Hematopoietic multipotent progenitor cell treated with erythropoietin and hydrocortisone succinate and interleukin-3 and kit ligand, for 6 days (in vitro differentiated cells): ENCODE measurements at places on chromosomes 5 and 9.

- DNase-seq: no peak
Observed at GRCh38 chr5:121174351-121174750, 677.3 kb upstream of the FTMT start.

DNA sequence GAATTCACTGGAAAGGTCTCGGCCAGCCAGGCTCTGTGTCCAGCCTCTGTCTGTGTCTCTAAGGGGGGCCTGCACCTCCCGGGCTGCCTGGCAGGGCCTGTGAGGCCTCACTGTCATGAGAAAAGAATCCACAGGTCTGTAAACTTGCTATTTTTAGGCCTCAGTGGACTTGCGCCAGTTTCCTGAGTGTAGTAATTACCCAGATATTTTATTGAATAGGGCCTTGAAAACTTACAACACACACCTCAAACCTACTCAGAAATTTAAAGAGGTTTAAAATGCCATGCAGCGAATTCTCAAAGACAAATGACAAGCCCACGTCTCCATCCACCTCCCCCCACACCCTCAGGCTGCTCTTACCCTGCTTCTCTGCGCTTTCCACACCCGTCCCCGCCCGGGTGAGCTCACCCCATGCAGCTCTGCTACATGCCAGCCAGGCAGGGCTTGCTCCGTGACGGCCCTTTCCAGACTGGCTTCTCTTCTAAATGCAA lies 8.8 kb upstream of the TENT4A start:
- DNase-seq: peak; percentile 5

DNA sequence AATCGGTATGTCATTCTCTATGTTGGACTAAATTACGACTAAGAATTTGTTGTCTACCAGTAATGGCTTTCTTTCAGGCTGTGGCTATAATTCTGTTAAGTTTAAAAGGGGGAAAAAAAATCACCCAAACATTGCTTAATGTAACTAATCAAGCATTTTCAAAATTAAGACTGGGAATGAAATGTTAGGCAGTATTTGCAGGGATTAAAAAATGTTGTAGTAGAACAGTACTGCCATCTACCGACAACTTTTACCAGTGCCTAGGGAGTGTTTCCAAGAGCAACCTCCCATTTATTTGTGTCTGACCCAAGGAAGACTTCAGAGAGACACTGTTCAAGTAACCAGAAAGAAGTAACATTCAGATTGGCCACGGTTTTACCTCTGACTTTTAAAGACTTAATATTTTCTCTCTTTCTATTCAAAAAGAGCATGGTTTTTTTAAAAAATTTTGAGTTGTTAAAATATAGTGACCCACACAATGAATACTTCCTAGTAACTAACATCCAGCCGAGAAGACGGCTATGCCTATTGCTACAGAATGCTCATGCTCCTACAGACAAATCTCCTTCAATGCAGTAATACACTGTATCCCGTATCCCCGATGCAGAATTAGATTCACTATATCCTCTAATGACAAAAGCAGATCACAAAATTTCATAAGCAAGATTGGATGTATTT lies 92.4 kb downstream of the ARL15 start:
- peak; percentile 81 for DNase-seq

DNA sequence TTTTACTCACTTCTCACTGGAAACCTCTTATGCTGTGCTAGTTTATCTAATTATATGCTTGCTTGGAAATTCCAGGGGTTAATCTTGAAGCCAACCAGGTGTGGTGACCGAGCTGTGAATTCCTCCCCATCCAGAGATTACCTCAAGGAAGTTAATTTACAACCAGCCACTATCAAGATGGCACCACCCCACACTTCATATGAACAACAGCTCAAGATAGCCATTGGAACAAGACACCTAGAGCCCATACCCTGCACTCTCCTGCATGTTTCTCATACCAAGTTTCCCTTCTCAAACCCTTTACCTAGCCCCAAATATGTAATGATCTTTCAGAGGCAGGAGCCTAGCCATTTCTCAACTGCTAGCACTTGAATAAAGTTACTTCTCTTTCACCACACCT lies 2156.9 kb upstream of the C9orf72 start:
- DNase-seq: no peak

GRCh38 chr5:36536616-36537005 lies 69.8 kb upstream of the SLC1A3 start:
- DNase-seq: no peak

GRCh38 chr9:110129425-110129824 lies 78.5 kb downstream of the C9orf152 start:
- DNase-seq: no peak

- no peak for DNase-seq
Observed at GRCh38 chr5:14211818-14212803, 69.0 kb downstream of the TRIO start.

DNA sequence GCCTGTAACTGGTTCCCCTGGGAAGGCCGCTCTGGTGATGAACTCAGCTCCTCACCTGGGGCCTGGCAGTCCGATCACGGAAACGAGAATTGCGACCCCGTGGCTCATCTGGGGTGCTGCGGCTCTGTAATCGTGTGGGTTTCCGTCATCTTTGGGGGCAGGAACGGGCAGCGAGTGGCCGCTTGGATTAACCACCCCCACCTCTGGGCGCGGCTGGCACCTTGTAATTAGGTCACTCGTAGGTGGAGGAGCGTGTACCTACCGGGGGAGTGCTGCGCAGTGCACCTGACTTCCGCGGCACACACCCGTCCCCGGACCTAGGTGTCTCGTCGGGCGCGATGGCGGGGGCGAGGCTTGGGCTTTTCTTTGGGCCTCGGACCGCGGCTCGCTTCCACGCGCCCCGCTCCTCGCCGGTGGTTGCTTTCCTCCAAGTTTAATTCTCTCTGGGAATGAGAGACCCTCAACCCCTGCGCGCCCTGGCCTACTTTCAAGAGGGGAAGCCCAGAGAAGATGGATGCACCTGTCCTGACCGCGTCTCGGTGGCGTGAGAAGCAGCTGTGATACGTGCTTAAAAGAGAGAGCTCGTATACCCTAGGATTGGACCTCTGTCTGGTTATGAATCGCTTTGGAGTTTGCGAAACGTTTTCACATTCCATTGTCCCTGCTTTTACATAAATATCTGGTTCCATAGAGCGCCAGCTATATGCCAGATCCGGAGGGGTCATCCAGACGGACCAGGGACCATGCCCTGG lies 744 bp upstream of the PPP2CA start:
- DNase-seq: peak; percentile 25

GRCh38 chr5:42277293-42277692 lies 145.9 kb upstream of the GHR start:
- no peak for DNase-seq

DNA sequence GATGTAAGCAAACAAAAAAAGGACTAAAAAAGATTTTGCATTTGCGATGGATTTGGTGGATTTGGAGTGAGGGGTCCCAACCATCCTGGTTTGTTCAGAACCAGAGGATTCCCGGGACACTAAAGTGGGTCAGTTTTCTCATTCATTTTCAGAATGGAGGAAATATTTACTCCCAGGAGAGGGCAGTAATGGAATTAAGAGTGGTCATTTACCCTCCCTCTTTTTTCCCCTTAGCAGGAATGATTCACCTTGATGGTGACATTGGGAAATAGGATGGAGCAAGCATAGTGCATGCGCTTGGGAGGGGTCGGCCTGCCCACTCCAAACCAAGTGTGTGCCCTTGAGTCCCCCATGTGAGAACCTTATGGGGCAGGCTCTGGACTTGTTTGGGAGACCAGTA lies 164.2 kb upstream of the PUM3 start:
- DNase-seq: no peak

- DNase-seq: no peak
Observed at GRCh38 chr5:113632996-113633395, 119.5 kb downstream of the YTHDC2 start.

DNA sequence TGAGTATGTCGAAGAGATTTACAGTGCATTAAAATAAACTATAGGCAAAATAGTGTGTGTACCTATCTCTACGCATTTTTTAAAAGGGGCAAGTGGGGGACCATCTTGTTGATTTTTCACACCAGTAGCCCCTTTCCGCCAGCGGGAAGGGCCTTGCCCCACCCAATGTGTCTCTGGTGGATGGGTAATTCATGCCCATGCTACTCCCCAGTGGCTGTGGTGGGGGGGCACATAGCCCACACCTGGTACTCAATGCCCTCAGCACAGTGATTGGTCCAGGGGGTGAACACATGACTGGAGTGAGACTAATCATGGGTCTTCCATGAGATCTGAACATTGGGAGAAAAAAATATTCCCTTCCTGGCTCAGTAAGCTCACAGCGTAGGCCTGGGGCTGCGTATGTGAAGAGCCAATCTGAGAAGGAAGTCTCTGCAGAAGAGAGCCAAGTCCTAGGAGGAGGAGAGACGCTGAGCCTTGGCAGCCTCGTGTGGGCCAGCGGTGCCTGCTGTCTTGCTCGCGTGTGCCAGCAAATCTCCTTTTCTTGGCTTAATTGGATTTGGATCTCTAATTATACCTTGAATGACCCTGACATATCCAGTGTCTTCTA lies 103.4 kb downstream of the ADAMTS2 start:
- DNase-seq: no peak

- DNase-seq: no peak
Observed at GRCh38 chr5:172482156-172483020, 28.1 kb upstream of the SH3PXD2B start.

DNA sequence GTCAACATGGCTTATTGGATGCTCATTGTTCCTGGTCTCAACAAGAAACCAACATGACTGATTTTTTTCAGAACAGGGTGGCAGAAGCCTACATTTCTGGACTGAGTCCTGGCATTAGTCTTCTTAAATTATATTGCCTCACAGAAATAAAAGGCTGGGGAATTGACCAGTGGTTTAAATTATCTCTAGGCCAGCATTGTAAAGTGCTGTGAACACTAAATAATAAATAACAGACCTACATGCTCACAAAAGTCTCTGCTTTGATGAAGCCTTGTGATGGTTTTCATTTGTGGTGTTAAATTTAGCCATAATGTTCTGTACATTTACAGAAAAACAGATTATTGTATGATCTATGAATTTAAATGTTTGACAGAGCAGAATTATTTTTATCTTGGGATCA lies 44.7 kb upstream of the CD180 start:
- DNase-seq: no peak

- no peak for DNase-seq
Observed at GRCh38 chr5:117829646-117830045, 1158.7 kb downstream of the DTWD2 start.

DNA sequence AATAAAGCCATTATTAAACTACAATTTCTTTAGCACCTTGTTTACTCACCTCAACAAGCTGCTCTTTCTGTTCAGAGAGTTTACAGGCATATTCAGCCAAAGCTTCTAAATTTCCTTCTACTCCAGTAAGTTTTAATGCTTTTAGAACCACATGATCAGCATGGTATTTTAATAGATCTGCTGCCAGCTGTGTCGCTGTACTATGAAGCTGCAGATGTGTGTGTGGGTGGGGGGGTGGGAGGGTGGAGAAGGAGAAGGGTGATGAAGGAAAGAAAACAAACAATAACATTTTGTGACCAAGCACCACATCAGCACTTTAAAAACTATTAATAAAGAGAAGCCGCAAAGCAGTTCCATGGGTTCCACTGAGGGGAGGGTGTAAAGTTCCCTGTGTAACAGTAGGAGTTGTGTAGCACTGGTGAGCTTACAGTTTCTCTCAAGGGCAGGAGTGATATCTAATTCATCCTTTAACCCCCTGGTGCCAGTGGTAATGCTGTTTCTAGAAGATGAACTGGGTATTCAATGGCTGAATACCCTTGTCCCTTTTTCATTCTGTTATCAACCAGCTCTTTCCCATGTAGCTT lies 38.5 kb downstream of the ABITRAM start:
- no peak for DNase-seq

- peak; percentile 90 for DNase-seq
Observed at GRCh38 chr5:14727428-14727865, 62.9 kb downstream of the OTULIN start.

DNA sequence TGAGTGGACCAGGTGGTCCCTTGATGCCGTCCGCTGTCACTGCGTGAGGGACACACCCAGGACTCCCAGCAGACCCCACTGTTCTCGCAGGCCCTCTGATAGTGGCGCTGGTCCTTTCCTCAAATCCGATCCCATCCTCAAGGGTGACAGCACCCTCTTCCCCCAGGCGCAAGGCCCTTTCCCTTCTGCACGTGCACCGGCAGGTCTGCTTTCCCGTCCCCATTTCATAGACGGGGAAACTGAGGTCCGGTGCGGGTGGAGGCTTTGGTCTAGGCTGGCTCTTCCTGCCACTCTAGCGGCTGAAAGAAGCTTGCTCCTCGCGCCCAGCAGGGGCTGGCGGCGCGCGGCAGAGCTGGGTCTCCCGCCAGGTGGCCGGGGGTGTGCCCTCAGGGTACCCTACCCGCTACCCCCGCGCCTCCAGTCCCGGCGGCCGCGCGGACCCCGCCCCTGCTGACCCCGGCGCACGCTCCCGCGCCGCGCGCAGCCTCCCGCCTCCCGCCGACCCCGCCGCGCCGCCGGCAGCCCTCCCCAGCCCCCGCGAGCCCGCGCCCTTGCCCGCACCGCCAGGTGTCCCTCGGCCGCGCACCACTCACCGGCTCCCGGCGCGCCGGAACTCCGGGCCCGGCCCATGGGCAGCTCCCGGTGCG lies 453 bp downstream of the RASGEF1C start:
- DNase-seq: peak; percentile 44

DNA sequence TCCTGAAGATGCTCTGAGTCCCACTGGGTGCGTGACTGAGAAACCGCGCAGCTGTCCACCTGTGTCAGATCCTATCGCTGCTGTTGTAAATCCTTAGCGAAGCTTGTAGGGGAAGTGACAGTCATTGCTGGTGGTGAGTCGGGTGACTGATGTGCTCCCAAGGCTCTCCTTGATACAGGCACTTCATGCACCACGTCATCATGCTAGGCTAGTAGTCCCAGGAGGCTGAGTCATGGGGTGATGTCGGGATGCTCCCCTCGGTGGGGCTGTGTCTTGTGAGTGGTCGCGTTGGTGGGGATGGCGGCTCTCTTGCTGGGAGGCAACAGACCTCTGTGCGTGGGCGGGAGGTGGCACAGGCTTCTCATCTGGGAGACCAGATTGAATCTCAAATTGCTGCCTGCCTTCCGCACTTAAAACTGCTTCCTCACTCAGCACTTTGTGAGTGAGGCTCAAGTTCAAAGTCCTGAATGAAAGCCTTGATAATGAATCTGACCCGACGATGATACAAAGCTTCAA lies 84.7 kb downstream of the CSNK1A1 start:
- no peak for DNase-seq

DNA sequence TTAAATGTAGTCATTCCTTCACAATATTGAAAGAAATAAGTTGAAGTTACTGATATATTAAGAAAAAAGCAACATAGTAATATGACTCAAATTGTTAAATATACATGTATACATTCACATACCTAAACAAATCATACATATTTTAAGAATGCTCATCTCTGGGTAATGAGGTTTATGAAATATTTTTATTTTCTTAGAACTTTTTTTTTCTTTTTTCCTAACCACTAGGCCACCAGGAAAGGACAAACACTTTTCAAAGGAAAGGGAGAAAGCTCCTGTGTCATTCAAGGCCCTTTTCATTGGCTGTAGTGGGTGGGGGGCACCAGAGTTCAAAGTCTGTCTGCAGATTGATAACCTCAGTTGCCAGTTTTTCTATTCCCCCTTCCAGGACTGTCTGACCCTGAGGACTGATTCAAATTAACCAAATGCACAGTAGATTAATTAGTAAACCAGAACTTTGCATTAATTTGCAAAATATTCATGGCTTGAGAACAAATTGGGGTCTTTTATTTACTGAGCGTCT lies 72.9 kb upstream of the NIPAL4 start:
- DNase-seq: no peak
